ENCODE measurements at places on chromosomes 4 and X.

GRCh38 chr4:139965789-139966188 lies 188.2 kb downstream of the MAML3 start:
- DNase-seq = no peak

DNA sequence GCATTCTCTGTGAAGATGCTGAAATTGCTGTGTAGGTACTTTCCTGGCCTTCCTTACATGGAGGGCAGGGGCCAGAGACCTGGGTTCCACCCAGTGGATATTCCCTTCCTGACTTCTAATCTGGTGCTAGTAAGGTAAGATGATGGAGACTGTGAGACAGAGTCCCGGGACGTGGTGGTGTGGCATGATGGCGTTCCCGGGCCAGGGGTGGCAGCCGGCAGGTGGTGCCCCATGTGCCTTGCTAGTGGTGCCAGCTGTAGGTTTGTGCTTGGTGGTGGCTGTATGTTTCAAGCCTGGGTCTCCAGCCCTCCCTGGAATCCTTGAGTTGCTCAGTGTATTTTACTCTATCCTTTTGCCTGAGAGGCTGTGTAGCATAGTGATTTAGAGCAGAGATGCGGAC lies 10.9 kb downstream of the STOX2 start:
- DNase-seq = no peak

DNA sequence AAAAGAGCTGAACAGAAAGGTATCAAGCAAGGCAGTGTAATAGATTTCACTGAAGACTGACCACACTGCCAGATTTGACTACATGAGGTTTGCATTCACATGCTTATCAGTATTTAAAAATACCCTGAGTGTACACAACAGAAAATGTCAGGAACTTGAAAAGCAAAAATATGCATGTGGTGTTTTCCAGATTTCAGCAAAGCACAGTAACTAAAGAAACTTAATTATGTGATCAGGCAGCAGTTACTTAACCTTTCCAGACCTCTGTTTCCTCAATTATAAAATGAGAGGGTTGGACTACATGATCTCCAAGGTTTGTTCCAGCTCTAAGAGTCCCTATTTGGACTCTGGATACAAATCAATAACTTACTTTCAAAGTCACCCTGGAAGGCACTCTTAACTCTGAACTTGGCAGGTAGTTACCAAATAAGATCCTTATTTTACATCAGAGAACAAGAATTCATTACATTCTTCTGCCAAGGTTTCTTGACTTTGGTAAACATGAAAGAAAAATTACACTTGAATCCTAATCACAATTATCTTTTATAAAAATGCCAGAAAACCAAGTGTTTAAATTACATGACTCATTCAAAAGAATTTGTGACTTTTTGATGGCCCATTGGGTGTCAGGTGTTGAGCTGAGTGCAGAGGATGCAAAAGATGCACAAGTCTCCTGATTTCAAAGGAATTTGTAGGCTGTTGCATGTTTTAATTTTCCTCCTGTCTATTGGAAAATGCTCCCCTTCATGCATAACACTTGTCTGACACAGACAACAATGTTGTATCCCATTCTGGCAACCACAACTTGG lies 241.6 kb downstream of the MGST2 start:
- no peak for DNase-seq

GRCh38 chrX:23857363-23857762 lies 50.4 kb downstream of the APOO start:
- no peak for DNase-seq

DNA sequence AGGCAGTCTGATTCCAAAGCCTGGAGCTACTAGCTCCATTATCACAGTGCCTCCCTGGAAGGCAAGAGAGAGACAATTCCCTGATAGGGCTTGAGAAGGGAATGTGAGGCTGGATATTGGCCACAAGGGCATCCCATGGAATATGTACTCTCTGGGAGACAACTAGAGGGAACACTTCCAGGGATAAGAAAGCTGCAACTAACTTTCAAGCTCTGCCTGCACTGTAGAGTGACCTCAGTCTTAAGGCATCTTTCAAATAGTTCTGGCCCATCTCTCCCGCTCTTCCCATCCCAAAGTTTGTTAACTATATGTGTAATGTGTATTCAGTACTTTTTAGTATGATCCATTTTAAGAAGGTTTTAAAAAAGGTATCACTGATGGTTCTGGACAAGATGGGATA lies 13.1 kb upstream of the RNF212 start:
- DNase-seq = no peak

GRCh38 chrX:458631-459061 lies 71.9 kb upstream of the PPP2R3B start:
- no peak for DNase-seq

- DNase-seq = no peak
Observed at GRCh38 chrX:1555370-1555769, 18.4 kb upstream of the P2RY8 start.
